ENCODE measurements at places on chromosomes 6 and 20.
A peak's percentile ranks its signal among the peaks of the same experiment; 100 is the strongest.

- peak; percentile 83 for DNase-seq
These were observed 45.8 kb downstream of the FOXP4 start for GRCh38 chr6:41591859-41592502.

GRCh38 chr20:52937591-52938100, 34.5 kb upstream of the TSHZ2 start:
- DNase-seq = no peak

DNA sequence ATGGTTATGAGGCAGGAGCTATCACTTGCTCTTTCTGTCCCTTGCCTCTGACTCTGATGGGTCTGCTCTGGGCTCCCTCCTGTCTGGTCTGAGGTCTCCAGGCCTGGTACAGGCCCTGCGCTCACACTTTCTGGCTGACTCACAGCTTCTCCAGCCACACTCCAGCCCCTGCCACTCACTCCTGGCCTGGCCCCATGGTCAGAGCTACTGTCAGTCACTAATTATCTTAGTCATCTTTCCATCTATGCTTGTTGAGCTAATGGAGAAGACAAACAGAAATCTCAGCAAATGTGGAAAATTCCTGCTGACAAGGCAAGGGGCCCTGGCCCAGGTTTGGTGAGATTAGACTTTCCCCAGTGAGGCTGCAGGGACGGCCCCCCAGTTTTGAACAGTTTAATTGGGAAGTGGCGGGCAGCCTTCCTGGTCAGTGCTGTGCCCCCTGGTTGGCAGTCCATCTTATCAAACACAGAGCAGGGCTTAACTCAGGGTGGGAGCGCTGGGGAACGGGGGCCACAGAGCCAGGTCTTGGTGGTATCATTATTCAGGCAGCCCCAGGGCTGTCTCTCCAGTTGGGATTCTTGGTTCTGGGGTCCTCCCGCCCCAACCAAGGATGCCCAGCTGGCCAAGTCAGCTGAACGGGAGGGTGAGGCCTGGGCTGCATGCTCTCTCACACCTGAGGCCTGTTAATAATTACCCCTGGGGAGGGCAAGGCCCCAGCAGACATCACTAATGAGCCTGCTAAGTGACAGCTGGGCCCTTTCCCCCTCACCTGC, 63.4 kb downstream of the VEGFA start:
- DNase-seq = no peak

- no peak for DNase-seq
These were observed 585.2 kb downstream of the PHF3 start for GRCh38 chr6:64220801-64221200.

GRCh38 chr6:15425947-15426346, 180.1 kb downstream of the JARID2 start:
- DNase-seq = no peak

DNA sequence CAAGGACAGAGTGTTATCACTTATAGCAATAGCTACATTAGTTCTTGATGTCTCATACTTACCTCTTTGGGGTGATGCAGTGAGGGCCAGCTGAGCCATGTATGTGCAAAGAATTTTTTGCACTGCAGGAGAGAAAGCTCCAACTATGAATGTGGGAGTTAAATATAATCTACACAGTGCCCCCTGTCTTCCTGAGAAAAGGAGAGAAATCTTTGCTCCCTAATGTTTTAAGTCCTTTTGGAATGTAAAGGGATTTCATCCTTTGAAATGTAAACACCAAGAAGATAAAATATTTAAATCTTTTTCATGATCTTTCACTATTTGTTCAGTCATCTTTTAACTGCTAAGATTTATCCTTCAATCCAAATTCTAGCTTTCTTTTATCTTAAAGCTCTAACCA, 822.1 kb downstream of the TENT5A start:
- no peak for DNase-seq

GRCh38 chr6:64459411-64459944, 823.9 kb downstream of the PHF3 start:
- DNase-seq = no peak

DNA sequence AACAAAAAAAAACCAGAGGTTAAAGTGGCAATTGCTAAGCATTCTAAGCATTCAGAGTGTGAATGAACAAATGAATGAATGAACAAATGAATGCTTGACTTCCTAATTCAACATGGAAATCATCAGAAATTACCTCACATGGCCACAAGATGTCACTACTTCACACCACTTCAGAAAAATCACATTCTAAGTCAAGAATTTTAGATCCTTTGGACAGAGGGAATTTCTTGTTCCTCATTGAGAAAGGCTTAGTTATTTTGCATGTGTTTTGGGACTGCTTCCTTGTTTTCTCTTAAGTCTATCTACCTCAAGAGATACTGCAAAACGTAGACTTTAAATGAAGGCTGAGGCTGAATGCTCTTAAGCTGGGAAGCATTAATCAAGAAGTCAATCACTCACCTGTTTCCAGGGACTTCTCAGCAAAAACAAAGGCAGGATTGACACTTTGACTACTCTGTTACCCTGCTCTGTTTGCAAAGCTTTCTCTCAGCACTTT, 120.2 kb downstream of the MBOAT1 start:
- DNase-seq = peak; percentile 37

DNA sequence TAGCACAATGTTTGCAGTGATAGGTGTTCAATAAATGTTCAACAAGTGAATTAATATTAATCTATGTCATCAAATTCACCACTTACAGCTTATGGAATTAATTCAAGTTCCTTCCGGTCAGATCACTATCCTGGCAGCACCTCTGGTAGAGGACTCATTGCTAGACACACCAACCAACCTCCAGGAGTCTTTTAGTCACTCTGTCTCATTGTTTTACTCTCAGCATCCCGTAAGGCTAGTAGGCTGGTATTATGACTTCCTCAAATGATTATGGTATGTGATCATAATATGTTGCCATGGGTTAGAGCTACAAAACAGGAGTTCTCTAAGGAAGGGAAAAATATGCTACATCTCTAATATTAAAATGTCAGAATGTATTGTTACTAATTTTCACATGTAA, 21.7 kb upstream of the MMS22L start:
- DNase-seq = no peak

- no peak for DNase-seq
These were observed 213.0 kb downstream of the TFAP2A start for GRCh38 chr6:10201606-10202510.

DNA sequence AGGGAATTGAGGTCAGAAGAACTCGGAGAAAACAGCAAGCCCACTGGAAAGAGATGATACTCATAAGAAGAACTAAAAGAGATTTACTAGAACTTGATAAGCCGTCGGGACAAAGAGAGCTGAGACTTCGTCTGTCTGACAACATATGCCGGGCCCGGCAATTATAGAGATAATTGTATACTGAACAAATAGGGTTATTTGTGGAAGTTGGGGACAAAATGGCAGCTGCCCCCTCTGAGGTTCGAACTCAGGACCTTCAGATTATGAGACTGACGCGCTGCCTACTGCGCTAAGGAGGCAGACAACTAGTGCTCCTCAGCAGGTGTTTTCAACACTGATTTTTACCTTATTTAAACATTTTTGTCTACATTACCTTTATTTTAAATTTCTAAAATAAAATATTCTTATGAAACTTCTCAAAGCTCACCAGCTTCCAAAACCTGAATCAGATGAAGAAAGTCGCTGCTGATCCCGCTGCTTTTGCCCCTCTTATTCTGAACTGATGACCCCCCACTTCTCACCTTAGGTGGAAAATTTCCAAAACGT, 29.3 kb upstream of the TRIM27 start:
- peak; percentile 68 for DNase-seq

- no peak for DNase-seq
These were observed 57.4 kb downstream of the CAP2 start for GRCh38 chr6:17450832-17451231.

GRCh38 chr20:56572172-56572571, 39.1 kb downstream of the FAM209B start:
- DNase-seq = no peak

GRCh38 chr20:45991616-45992015, 17.1 kb upstream of the MMP9 start:
- DNase-seq = no peak

GRCh38 chr20:44781791-44782190, 28.6 kb downstream of the RIMS4 start:
- DNase-seq = no peak

GRCh38 chr6:100538086-100538485, 73.4 kb upstream of the SIM1 start:
- no peak for DNase-seq

GRCh38 chr20:23971310-23971709, 17.3 kb downstream of the GGTLC1 start:
- no peak for DNase-seq

- no peak for DNase-seq
These were observed 91.3 kb upstream of the EYA2 start for GRCh38 chr20:46803123-46804020.

DNA sequence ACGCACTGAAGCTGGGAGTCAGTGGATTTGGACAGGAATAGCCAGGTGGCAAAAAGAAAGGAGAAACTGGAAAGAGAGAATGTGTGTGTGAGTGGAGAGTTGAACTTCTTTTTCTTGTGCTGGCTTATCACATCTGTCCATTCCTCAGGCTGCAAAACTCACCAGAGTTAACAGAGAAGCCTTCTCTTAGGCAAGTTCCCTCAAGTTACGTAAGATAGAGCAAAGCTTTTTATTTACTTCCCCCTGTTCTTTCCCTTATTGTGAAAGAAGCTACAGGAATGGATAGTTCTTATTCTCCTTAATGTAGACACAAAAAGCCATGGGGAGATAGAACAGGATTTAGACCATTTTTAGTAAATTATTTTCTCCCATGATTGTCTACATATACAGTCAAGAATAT, 188.6 kb downstream of the BMP2 start:
- no peak for DNase-seq

GRCh38 chr6:38400764-38401163, 239.0 kb downstream of the BTBD9 start:
- DNase-seq = no peak

DNA sequence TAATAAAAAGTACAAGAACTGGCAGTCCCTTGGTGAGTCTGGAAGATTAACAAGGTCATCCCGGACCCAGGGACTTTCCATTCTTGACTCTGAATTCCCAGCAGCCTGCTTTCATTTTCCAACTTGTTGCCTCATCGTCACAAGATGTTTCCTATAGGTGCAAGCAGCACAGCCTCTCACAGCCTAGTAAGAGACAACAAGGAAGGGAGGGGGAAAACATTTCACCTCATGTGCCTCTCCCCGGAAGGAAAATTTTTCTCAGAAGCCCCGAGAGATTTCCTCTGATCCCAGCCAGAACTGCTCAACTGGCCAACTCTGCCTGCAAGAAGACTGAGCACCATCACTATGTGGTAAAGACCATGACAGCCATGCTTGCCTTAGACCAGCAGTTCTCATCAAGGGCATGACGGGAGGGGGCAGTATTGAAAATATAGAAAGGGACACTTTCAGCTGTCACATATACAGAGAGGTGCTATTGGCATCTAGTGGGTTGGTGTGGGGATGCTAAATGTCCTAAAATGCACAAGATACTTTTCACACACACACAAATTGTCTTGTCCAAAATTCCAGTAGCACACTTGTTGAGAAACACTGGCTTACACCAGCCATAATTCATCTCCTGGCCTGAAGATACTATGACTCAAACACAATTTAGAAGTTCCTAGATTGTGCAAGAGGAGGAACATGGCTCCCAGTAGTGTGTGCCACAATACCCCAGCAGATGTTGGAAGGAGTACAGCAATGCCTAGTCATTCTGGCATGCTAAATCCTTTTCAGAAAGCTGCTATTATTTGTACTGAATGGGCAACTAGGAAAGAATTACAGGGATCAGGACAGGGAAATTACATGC, 10.8 kb upstream of the WTAP start:
- no peak for DNase-seq

- DNase-seq = no peak
These were observed 212.6 kb upstream of the FOXQ1 start for GRCh38 chr6:1099264-1099663.

- DNase-seq = no peak
These were observed 48.2 kb downstream of the CENPW start for GRCh38 chr6:126388104-126388598.

DNA sequence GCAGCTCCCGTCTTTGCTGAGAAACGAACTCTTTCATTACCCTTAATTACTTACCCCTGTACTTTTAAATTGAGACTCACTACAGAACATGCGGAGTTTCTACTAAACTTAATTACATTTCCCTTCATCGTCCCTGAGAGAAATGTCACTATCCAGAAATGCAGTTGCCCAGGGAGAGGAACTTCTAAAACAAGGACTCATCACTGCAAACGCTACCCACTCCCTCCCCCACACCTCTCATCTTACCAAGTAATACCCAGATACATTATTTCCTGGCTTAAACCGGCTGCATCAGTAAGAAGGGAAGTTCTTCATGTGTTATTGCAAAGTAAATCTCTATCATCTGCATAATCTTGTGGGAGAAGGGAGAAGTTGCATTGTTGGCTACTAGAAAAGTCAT, 138.3 kb downstream of the IPCEF1 start:
- DNase-seq = no peak

DNA sequence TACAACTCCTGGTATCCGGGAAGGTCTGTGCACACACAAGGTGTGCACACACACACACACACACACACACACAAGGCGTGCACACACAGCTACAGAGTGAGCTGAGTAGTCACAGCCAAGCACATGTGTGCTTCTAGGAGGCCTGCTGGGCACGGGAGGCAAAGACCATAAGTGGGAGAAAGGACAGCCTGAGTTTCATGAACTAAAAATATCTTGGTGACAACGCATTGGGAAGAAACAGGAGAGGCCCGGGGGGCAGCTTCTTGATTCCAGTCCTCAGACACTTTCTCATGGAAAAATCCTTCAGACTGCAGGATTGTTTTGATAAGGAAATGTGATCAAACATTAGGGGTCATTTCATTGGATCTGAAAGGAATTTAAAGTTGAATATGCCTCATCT, 2.6 kb downstream of the TRAF3IP2 start:
- DNase-seq = peak; percentile 12

- no peak for DNase-seq
These were observed 38.1 kb downstream of the B4GALT5 start for GRCh38 chr20:49675368-49676151.

DNA sequence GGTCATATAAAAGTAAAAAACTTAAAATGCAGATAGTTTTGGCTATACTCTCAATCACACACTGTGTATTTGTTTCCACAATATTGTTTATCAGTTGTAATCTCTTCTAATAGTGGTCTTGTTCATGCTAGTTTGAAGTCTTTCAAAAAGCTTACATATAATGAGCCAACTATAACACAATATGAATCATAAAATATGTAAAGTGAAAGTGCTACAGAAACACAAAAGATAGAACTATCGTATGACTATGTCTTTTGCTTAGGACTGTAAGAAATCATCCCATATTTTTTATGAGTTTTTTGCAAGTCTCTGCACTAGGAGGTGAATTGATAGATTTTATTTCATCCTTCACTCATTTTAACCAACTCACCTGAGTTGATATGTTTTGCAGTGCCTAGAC, 136.0 kb downstream of the MMUT start:
- no peak for DNase-seq

DNA sequence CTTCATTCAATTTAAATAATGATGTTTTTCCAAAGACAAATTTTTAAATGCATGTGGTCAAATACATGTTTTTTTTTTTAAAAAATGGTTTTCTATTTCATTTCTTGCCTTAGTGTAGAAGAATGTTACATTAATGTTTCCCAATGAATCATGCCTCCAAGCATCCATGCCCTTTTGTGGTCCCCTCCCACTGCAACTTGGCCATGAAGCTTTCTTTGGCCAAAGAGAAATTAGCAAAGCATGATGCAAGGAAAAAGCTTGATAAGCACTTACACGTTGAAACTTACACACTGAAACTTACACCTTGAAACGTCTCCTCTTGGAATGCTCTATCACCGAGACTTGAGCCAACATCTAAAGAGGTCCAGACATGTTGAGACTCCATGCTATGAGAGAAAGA, 93.0 kb upstream of the ELOVL5 start:
- DNase-seq = no peak

GRCh38 chr20:35344354-35344837, 52.2 kb upstream of the FAM83C start:
- no peak for DNase-seq
